ENCODE measurements at places on chromosomes 1 and 21.

DNA sequence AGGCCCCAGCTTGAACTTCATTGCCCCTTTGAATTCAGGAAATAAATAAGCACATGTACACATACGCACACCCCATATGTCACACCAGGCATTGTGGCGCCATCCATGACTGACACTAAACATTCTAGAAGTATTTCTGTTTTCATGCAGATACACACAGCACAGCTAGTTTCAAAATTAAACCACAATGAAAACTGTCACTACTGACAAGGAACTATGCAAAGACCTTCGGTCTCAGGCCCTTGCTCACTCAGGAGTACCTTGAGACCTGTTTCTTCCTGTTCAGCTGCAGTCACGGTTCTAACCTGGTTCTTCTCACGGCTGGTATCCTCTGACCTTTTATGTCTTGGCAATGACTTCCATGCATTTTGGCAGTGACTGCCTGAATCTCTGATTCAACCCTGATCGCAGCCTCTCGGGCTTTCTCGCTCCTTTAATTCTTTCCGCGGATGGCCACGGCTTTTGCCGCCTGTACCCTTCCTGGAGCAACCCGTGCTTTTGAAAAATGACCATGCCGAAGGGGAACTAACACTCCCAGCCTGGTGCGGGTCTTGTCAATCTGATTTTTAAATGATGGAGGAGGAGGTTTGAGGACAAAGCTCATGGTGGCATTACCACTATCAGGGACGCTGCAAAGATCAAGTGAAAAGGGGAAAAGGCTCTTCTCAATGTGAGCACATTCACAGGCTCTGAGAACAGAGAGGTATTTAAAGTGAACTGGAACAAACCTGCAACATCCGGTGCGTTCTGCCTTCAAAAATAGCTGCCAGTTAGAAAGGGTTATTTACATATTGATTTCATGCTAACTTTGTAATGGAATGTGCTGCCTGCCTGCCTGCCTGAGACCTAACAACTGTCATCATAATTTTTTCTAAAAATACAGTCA lies 384.6 kb downstream of the RRAGC start:
- no peak for DNase-seq

DNA sequence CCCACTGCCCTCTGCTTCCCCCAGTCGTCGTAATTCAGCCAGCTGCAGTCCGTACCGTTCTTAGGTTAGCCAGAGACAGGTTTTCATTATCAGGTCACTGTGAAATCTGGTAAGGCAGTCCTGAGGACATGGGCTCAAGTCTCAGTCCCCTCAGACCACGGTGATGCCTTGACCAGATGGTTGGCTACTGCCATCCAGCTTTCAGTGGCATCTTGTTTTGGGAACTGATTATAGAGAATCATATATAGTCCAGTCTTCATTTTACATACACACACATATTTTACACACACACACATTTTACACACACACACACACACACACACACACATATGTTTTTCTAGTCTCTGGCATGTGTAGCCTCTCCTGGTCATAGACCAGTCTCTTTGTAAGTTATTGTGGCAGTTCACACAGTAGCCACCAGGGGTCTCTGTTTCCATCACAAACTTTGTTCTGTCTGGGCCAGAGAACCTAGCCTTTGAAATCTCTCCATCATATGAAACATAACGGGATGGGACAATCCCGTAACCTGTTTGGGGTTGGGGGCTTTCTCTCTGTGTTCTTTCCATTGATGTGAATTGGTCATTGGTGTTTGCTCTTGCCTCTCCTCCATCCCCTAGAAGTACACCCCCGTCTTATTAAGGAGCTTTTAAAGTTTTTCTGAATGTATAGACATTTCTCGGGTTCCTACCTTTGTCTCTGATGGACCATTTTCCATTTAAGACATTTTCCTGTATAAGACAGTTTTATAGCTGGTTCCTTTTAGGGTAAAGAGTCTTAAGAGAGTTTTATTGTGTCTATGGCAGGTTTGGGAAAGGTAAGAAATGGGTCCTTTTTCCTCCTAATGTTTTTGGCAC lies 8.4 kb upstream of the IKBKE start:
- peak; percentile 86 for DNase-seq

- no peak for DNase-seq
Observed at GRCh38 chr1:84037758-84038611, 39.1 kb upstream of the TTLL7 start.

DNA sequence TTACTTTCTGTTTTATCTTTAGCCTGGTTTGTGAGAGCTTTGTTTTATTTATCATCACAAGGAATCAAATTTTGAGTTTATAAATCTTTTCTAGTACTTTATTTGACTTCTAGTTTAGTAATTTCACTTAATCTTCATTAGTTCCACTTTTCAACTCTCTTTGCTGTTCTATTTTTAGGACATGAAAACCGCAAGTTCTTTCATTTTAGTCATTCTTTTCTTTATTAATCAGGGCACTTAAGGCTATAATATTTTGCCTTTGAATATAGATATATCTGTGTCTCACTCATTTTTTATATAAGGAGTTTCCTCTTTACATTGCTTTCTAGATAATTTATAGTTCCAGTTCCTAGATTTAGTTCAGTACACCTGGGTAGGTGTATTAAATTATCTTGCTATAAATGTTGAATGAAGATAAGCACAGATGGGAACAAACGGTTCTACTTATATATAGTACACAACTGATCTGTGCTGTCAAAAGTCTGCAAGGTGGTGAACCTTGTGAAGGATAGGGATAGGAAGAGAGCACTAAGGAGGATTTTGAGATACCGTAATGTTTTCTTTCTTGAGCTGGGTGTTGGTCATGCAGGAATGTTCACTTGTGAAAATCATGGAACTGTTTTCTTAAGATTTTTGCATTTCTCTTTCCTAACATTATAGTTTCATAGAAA lies 402.3 kb downstream of the RYR2 start:
- no peak for DNase-seq

DNA sequence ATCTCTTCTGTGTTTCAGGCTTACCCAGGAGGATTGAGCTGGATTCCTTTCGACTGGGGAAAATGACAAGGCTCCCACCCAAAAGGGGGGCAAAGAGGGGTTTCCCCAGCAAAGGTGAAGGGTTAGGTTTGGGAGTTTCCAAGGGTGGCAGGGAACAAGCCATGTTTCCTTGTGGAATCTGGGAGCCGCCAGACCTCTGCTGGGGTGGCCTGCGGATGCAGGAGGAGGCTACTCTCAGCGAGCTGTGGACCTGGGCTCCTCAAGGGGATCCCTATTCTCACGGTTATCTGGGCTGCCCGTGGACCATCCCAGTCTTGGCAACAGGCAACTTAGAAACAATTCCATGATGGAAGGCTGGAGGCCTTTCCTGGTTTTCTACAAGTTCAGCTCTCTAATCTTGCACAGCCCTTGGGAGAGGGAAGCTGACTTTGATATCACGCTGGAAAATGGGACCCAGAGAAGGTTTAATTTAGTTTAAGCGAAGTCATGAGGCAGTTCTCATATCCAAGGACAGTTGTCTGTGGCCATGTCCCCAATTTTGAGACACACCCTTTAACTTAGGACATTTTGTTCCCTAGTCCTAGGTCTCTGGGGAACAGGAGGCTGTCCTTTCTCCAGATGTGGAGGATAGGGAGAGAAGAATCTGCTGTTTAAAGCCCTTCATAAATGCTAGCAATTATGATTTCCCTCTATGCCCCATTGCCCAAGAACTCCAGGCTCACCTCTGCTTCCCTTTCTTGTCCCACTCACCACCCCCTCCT lies 24.7 kb upstream of the STUM start:
- no peak for DNase-seq

- DNase-seq: peak; percentile 90
Observed at GRCh38 chr1:210446479-210446878, 117.8 kb downstream of the HHAT start.

DNA sequence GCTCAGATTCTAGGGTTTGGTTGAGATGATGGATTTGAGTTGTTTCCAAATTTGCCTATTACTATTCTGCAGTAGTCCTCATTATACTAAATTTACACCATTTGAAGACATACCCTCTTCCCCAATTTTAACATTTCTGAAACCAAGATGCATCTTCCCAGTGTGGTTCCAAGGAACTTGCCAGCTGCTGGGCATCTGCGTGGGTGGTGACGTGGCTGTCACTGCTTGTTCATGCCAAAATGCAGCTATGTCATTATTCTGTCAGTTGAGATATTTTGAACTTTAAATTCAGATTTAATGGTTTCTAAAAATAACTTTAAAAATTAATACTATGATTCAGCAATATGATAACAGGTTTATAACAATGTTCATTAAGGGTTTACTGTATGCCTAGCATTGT lies 1.2 kb downstream of the ZFP69 start:
- no peak for DNase-seq

GRCh38 chr1:99675994-99676393 lies 30.1 kb downstream of the PALMD start:
- DNase-seq: no peak

GRCh38 chr1:53586765-53587164 lies 127.6 kb downstream of the DMRTB1 start:
- DNase-seq: no peak

GRCh38 chr1:56064705-56065104 lies 514.7 kb downstream of the PLPP3 start:
- DNase-seq: no peak

GRCh38 chr1:181141431-181141910 lies 53.0 kb downstream of the IER5 start:
- no peak for DNase-seq

- no peak for DNase-seq
Observed at GRCh38 chr1:153094426-153094825, at the start of gene SPRR2E. Gene SPRR2E, minus strand, starts transcription at chr1:153094526. Its CDS starts 775 bp downstream, at chr1:153093751.

DNA sequence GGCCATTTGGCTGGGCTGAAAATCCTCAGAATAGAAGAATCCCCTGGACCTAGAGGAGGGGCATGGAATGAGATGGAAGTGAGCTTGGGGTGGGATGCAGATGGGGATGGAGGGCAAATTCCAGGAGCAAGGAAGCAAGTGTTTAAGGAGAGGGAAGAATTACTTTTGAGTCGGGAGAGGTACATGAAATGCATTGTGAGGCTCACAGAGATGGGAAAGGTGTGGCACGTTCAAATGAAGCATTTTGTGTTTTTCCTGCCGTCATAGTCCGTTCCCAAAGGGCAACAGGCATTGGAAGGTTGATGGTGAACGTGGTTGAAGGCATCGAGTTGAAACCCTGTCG lies 30.5 kb downstream of the ATP5PO start:
- no peak for DNase-seq

- no peak for DNase-seq
Observed at GRCh38 chr1:70487459-70487815, 76.4 kb downstream of the CTH start.

- no peak for DNase-seq
Observed at GRCh38 chr1:22567197-22567596, 3.9 kb downstream of the EPHA8 start.

- no peak for DNase-seq
Observed at GRCh38 chr1:74246315-74246714, 11.1 kb downstream of the TNNI3K start.

Measured in WERI-Rb-1 (cell line).